ENCODE measurements at places on chromosomes 2 and 18.
A peak's percentile ranks its signal among the peaks of the same experiment; 100 is the strongest.

DNA sequence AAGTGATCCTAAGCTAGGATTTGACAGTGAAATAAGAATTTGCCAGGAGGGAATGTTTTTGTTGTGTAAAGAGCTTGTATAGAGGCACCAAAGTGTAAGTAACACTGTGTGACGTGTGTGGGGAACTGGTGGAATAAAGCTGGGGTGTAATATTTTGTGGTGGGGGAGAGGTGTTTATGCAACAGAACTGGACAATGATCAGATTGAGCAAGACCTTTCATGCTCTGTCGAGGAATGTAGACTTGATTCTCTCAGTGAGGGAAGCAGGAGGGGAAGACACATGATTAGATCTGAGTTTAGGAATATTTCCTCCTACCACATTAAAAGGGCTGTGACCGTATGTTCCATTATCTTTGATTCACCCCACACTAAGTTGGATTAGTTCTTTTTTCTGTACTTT lies 43.6 kb downstream of the EFEMP1 start:
- DNase-seq: no peak

DNA sequence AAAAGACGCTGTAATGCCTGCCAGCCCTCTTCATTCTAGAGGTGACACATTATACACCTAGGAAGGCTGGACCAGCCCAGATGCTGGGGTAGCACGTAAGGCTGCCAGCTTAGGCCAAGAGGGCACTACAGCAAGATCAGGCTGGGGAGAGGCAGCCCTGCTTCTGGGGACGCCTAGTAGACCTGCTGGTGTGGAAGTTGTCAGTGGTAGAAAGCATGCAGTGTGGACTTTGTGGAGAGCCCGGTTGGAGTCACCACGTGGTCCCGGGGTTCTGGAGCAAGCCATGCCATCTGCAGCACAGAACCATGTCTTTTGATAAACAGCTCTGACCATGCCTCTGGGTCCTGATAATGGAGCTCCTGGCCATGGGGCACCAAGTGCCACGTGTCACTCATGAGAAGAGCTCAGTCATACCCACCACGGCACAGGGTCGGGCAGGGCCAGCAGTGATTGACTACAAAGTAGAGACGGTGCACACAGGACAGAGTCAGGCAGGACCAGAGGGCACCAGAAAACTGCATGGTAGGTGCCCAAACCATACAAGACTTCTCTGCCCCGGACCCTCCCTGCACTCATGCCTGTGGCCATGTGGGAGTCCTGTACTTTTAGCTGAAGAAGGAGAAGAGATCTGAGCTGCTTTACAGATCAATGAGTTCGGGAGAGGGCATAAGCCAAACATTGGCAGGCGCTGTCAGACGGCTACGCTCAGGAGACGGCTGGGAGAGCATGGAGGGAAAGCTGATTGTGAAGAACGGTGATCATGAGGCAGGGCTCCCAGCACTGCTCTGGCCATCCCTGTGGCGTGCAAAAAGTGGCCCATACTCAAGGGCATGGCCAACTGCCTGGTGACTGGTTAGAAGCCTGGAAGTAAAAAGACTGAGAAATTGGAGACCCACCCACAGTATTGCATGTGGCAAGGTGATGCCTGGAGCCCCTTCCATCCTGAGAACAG lies 114.9 kb downstream of the EIPR1 start:
- DNase-seq: no peak

- DNase-seq: no peak
These were observed 18.6 kb downstream of the ARL4C start for GRCh38 chr2:234478121-234478858.

DNA sequence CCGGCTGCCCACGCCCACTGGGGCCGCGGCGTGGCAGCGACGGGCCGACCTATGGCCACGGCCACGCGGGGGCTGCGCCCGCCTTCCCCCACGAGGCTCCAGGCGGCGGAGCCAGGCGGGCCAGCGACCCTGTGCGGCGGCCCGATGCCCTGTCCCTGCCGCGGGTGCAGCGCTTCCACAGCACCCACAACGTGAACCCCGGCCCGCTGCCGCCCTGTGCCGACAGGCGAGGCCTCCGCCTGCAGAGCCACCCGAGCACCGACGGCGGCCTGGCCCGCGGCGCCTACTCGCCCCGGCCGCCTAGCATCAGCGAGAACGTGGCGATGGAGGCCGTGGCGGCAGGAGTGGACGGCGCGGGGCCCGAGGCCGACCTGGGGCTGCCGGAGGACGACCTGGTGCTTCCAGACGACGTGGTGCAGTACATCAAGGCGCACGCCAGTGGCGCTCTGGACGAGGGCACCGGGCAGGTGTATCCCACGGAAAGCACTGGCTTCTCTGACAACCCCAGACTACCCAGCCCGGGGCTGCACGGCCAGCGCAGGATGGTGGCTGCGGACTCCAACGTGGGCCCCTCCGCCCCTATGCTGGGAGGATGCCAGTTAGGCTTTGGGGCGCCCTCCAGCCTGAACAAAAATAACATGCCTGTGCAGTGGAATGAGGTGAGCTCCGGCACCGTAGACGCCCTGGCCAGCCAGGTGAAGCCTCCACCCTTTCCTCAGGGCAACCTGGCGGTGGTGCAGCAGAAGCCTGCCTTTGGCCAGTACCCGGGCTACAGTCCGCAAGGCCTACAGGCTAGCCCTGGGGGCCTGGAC lies 253.2 kb downstream of the GLI2 start:
- DNase-seq: no peak

GRCh38 chr2:158091647-158092046 lies 10.0 kb upstream of the UPP2 start:
- DNase-seq: no peak

DNA sequence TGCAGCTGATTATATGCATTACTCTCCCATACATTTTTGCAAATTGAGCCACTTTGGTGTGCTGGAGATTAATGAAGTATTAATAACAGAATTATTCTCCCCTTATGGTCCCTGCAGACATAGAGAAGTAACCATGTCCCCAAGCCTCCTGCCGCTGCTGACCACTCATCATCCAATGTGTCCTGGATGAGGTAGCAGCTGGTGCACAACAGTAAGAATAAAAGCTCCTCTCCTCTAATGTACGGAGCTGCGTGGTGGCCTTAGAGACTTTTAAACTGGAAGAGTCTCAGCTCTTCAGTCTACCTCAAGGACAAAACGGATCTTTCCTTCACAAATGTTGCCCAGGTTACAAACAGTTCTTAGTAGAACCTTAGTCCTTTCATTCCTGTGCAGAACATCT lies 37.7 kb downstream of the TPO start:
- no peak for DNase-seq

DNA sequence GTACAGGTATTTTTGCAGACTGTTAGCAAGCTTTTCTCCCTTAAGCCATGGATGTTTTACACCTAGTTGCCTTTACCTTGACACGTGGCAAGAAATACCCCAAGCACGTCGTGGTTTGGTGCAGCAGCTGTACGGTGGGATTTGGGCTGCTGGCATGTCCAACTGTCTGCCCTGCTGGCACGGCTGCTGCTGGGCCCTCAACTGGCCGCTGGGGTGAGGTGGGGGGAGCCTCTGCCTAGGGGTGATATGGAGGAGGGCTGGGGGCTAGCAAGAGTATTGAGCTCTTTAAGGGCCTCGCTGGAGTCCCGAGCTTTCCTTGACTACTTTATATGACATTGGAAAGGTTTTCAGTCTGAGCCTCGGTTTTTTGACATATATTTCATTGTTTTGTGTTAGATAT lies 41.6 kb downstream of the LPIN1 start:
- no peak for DNase-seq

GRCh38 chr2:195049372-195050031 lies 607.5 kb upstream of the SLC39A10 start:
- no peak for DNase-seq

DNA sequence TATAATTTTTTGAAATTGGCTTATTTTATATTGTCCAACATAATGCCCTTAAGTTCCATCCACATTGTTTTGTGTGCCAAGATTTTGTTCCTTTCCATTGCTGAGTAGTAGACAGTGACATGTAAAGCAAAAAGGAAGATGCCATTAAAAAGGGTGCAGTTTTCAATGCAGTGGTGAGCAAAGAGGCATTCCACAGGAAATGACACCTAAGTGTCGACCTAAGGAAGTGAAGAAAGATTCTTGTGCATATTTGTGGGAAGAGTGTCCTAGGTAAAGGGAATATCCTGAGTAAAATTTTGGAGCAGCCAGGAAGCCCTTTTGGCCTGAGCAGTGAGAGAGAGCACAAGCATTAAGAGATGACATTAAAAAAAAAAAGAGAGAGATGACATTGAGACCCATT lies 1099.9 kb downstream of the DPP10 start:
- DNase-seq: no peak

GRCh38 chr2:11175293-11175795 lies 20.1 kb downstream of the SLC66A3 start:
- DNase-seq: peak; percentile 12

DNA sequence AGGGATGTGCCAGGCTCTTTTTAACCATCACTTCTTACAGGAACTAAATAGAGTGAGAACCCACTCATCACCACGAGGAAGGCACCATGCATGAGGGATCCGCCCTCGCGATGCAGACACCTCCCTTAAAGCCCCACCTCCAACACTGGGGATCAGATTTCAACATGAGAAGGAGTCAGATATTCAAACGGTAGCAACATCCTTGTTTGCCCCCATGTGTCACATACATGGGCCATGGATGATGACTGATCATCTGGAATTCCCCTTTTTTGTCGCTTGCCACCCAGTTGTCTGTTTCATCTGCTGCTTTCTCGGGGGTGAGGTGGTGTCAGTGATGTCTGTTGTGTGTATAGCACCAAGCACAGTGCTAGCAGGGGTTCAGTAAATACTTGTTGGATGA lies 57.9 kb downstream of the NCK2 start:
- DNase-seq: peak; percentile 84

- no peak for DNase-seq
These were observed 31.9 kb downstream of the GLI2 start for GRCh38 chr2:120767486-120768005.

DNA sequence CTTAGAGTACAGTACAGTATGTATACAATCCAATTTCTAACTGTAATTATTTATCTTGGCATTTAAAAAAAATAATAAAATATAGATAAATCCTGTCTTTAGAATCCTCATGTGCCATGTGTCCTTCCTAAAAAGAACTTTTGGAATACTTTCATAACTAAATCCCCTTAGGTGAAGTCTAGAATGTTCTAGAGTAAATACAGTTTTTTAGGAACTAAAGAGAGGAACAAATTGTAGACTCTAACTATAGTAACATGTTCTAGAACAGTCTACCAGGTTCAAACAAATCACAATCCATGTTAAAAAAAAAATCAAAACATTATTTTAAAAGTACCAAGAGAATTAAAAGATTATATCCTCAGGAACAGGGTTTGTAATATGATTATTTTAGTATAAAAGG lies 80.6 kb upstream of the CCDC141 start:
- no peak for DNase-seq

- DNase-seq: no peak
These were observed 2.1 kb upstream of the SNED1 start for GRCh38 chr2:240996161-240996833.
